Bronchial epithelial cell (primary cell): ENCODE measurements at places on chromosomes 2 and 18. TPM values are rescaled to one million over a fixed set of nuclear protein-coding genes. Genes with fewer than 3 reads are reported as not detected.

- DNase-seq, result peak; percentile 36
Observed at GRCh38 chr2:231634951-231635875, 42.5 kb downstream of the TEX44 start.

GRCh38 chr2:46101557-46102220 lies 195.5 kb upstream of the EPAS1 start:
- no peak for DNase-seq

TMEM37 gene
- total RNA-seq, result 0.26 TPM in 1 of 2 replicates, not detected in the other

DNA sequence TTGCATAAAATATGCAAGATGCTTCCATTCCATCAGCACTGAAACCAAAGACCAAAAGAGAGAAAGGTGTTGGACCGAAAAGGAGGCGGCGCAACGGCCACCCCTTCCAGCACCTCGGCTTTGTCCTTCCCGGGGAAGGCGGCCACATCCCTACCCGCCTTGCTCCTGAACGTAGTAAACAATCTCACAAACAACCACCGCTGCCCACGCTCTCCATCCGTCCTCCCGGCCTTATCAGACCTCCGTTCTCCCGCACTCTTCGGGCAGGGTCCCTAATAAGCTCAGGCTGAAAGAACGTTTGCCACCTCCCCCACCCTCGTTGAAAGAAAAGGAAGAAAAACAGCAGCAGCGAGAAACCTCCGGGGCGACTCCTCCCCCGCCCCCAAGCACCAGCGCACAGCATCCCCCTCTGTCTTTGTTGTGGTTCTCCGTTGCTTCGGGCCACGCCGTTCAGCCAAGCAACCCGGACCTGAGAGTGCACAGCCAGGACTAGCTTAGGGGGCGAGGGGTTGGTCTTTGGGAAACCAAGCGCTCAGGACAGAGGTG lies 4.4 kb downstream of the EVX2 start:
- DNase-seq, result no peak

- no peak for DNase-seq
Observed at GRCh38 chr2:195818526-195818925, 161.5 kb downstream of the SLC39A10 start.

GRCh38 chr2:41821167-41821566 lies 226.7 kb upstream of the PKDCC start:
- DNase-seq, result no peak

GRCh38 chr18:10682368-10682714 lies 156.5 kb downstream of the NAPG start:
- no peak for DNase-seq

- DNase-seq, result no peak
Observed at GRCh38 chr2:190996947-190997346, 17.0 kb downstream of the STAT1 start.

CCDC148 gene
- total RNA-seq, result 0.13 and 0.26 TPM in 2 replicates

DNA sequence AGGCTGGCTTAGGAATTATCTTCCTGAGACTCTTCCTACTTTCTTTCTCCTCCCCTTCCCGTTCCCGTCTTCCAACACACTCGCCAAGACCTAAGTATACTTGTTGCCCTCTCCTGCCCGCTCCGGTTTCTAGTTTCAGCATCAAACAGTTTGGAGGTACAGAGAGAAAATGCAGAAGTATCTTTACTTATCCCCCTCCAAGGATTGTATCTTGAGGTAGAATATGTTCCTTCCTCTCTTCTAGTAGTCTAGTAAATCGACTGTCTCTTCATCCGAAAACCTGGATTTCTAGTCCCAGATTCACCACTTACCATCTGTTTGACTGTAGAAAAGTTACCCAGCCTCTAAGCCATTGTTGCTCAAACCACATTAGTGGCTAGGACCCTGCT lies 755 bp downstream of the EIF4E2 start:
- no peak for DNase-seq

DNA sequence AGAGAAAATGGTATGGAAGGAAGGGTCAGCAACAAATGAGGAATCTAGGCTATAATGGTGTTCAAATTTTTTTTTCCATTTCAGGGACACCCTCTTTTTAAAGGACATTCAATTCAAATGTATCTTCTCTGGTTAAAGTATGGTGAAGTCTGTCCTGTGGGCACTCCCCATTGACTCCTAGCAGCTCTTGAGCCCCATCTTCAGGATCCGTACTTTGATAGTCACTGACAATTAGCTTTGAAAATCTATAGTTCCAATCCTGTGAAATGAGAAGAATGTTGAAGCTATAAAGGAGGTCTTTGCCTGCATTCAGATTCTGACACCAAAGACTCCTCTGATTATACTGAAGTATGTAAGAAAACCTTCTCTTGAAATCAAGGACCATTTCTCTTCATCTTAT lies 43.3 kb downstream of the KCNH7 start:
- peak; percentile 36 for DNase-seq

GRCh38 chr2:199932312-199932855 lies 21.3 kb downstream of the C2orf69 start:
- no peak for DNase-seq

- DNase-seq, result peak; percentile 67
Observed at GRCh38 chr2:230614913-230615332, 97.7 kb upstream of the CAB39 start.

DNA sequence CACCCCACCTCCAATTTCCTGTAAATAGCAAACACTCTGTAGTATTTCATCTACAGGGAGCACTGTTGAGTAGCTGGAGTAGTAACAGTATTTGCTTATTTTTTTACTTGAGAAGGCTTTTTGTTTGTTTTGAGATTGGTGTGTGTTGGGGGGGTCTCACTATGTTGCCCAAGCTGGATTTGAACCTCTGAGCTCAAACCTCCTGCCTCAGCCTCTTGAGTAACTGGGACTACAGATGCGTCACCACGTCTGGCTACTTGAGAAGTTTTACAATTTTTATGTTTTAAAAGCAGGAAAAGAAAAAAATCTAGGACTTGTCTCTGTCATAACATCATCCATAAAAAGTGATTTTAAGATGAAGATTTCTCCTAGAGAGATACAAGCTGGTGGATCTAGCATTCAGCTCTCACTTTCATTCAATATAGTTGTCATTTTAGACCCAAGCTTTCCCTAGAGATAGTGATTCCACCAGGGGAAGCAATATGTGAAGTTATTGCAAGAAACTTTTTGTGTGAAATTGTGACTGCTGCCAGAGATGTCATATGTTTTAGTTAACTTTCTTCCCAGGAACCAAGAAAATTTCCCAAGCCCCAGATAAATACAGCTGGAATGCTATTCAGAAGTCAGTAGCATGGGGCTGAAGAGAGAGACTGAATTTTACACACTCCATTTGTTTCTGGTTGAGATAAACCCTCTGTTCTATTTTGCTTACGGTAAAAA lies 60.2 kb upstream of the MAP4K3 start:
- no peak for DNase-seq

BMPR2 gene
- 6.3 TPM in 2 replicates for total RNA-seq

GRCh38 chr2:119823734-119824334 lies 64.1 kb downstream of the PTPN4 start:
- peak; percentile 23 for DNase-seq

GRCh38 chr18:13158428-13158827 lies 60.1 kb upstream of the LDLRAD4 start:
- no peak for DNase-seq

DNA sequence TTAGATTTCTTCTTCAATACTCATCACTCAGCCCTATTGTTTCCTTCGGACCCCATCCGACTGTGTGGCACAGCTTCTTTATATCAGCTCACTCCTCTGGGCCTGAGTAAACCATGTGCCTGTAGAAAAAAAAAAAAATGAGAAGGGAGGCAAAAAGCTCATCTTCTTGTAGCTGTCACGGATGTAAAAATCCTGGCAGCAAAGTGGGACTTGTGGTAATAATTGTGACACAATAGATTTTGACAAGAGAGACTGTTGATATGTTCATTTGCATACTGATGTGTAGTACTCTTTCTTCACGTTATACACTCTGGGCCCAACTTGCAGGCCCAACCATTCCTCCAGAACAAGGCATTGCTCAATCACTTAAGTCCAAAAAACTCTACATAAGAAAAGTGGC lies 270.0 kb upstream of the SMIM21 start:
- no peak for DNase-seq

- peak; percentile 97 for DNase-seq
Observed at GRCh38 chr2:14516844-14517243, 115.7 kb upstream of the LRATD1 start.

SCN1A gene
- total RNA-seq, result not detected in 2 replicates

DNA sequence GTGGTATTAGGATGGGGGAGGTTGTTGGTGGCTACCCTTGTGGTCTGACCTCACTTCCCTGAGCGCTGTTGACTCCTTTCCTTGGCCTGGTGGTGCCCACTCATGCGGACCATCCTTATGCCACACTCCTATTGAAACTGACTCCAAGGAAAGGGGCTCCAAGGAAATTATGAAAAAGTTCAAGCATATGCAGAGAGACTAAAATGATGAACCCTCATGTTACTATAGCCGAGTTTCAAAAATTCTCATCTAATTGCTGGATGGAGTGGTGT lies 96.2 kb upstream of the STPG4 start:
- no peak for DNase-seq

DNA sequence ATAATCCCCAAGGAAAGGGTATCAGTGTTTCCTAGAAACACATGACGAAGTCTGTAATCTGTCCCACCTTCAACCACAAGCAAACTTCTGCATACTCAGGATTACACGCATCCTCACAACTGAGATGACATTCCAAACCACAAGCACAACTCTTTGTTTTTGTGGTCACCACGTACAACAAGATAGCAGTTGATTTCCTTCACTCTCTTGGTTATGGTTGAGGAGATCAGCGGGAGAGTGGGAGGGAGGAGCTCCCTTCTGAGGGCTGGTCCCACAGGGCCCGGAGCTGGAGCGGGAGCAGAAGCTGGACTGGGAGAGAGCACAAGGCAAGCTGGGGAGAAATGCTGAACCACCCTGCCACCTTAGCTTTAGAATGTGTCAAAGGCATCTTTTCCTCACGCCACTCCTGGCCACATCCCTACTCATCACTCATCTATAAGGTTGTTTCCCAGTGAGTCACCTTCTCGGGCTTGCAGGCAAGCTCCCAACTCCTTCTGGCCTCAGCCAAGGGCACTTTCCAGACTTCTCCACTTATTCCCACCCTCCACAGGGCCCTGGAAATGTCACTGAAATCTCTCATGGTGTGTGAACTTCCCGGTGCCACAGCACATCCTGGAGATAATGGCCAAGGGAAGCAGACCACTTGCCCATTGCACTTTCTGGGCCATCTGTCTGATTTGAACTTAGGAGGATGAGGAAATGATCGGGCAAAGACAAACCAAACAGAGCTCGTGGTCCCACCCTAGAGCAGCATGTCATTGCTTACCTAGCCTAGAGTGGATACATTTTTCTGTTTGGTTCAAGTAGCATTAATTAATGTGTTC lies 98.9 kb upstream of the LGALSL start:
- DNase-seq, result peak; percentile 93

GPR35 gene
- 0.26 and 0.38 TPM in 2 replicates for total RNA-seq

STPG4 gene
- under 0.01 and 0.51 TPM in 2 replicates for total RNA-seq

- peak; percentile 29 for DNase-seq
Observed at GRCh38 chr18:79169958-79170555, 100.9 kb downstream of the ATP9B start.

DNA sequence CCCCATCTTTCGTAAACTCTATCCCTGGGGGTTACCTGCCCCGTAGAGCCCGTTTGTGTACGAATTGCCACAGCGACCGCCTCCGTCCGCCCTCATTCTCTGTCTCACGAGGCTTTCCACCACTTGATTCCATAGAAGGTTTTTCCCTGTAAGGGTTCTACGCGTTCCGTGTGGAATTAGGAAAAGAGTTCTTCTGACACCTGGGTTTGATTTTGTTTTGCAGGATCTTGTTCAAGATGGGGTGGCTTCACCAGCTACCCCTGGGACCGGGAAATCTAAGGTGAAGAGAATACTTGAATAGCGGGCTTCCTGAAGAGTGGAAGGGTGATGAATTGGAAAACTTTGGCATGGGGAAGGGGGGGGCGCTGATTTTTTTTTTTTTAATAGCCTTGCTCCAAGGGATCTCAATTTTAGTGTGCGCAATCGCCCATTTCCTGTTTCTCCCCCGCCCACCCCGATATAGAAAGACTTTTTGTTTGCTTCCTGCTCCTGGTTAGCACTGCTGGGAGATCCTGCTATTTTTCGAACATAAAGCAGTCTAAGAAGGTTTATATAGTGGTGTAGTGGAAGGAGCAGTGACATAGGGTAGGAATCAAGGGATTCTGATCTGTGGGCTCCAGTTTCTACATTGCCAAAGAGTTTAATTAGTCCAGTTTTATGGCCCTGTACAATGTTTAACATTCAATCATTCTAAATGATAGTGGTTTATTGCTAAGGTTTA lies 564 bp downstream of the GCC2 start:
- peak; percentile 21 for DNase-seq

MOGAT1 gene
- total RNA-seq, result not detected in 2 replicates

IL36RN gene
- 1.1 and 1.9 TPM in 2 replicates for total RNA-seq

- DNase-seq, result no peak
Observed at GRCh38 chr18:34320267-34320666, 95.6 kb upstream of the NOL4 start.

GRCh38 chr2:100064592-100065428 lies 77.6 kb downstream of the AFF3 start:
- no peak for DNase-seq

GRCh38 chr2:238945433-238946150 lies 97.7 kb downstream of the TWIST2 start:
- peak; percentile 36 for DNase-seq

FANCL gene
- total RNA-seq, result 10.8 and 14.6 TPM in 2 replicates

DNA sequence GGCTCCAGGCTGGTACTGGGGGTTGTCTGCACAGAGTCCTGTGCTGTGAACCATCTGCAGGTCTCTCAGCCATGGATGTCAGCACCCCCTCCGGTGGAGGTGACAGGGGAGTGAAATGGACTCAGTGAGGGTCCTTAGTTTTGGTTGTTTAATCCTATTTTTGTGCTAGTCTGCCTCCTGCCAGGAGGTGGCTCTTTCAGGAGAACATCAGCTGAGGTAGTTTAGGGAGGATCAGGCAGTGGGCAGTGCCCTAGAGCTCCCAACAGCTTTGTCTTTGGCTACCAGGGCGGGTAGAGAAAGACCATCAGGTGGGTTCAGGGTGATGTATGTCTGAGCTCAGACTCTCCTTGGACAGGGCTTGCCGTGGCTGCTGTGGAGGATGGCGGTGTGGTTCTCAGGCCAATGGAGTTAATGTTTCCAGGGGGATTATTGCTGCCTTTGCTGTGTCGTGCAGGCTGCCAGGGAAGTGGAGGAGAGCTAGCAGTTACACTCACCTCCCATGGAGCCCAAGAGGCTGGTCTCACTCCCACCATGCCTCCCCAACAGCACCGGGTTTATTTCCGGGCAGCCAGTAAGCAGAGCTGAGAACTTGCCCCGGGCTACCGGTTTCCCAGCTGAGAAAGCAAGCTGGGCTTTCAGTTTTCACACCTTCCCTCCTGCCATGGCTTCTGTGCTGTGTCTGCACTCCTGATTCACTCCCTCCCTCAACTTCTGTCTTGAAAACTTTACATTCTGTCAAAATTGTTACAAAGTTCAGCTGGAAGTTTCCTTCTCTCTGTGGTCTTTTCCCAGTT lies 563.4 kb downstream of the XIRP2 start:
- no peak for DNase-seq

DNA sequence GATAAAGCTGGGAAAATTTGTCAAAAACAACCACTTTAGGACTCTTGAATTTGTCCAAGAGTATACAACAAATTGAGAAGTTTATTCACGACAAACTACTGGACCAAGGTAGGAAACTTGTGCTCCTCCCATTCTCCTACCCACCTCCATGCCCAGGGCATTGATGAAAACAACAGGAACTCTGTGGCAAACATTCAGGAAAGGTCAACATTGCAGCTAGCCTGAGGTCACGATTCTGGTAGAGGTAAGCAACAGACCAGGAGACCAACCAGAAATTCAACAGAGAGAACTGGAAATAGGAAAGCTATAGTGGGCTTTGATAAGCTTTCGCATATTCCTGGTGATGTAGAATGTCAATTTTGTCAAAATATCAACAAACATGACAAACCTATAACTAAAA lies 209.1 kb upstream of the CTAGE1 start:
- no peak for DNase-seq
